DND-41 (cell line): ENCODE measurements at places on chromosomes 1 and 21.
A peak's percentile ranks its signal among the peaks of the same experiment; 100 is the strongest.

GRCh38 chr1:95084317-95085176 lies 11.8 kb upstream of the ALG14 start:
- DNase-seq: peak; percentile 37

GRCh38 chr1:118077331-118078045 lies 107.5 kb downstream of the SPAG17 start:
- no peak for DNase-seq

- no peak for DNase-seq
Observed at GRCh38 chr1:183734543-183735036, 70.3 kb upstream of the RGL1 start.

DNA sequence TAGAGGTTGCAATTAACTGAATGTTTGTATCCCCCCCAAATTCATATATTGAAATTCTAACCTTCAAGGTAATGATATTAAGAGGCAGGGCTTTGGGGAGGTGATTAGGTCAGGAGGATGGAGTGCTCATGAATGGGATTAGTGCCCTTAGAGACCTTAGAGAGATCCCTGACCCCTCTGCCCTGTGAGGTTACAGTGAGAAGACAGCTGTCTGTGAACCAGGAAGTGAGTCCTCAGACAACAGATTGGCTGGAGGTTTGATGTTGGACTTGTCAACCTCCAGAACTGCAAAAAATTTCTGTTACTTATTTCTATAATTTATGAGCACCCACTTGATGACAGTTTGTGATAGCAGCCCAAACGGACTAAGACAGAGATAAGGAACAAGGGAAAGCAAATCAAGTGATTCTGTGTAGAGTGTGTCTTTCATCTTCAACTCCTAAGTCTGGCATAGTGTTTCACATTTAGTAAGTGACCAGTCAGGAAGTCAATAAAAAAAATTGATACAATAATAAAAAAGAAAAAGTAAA lies 30.0 kb upstream of the RWDD3 start:
- no peak for DNase-seq

- DNase-seq: no peak
Observed at GRCh38 chr1:118827636-118828035, 160.5 kb downstream of the TBX15 start.

DNA sequence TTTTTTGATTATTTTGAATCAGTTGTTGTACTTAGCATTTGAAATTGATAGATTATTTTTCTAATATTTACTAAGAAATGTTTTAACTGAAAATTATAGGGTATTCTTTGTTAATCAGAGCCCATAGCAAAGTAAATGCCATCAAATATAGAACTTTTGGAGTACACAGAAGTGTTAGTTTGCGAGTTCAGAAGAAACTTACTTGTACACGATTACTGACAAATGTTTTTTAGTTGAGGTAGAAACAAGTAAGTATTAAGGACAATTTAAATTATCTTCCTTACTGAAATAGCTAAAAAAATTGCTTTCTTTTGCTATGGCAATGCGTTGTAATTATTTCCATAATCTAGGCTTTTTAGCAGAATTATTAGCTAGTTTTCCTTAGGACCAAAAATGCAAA lies 692.2 kb downstream of the USP25 start:
- DNase-seq: no peak

- DNase-seq: no peak
Observed at GRCh38 chr1:89203166-89203565, 4.4 kb upstream of the GBP4 start.

DNA sequence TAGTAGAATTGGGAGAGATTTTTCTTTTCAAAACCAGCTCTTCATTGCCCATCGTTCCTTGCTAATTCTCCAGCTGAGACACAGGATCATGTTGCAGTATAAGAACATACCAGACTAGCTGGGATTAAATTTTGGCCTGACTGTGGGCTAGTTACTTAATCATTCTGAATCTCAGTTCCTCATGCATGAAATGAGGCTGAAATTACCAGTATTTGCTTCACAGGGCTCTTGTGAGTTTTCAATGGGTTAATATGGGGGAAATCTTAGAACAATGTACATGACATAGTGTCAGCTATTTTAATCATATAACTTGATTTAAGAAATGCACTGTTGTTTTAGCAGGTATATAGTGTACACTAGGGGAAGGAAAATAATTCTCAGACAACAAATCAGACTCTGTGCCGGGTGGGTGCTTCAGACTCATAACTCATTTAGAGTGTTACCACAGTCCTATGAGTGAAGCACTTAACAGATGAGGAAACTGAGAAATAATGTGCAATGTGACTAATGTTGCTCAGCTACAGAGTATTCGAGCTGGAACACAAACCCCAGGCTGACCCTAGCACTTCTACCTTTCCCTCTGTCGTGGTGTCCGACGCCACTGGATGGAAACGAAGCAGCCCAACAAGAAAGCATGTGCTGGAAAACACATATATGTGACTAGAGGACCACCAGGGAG lies 137.6 kb upstream of the SGIP1 start:
- no peak for DNase-seq

GRCh38 chr1:8813016-8813763 lies 4.2 kb downstream of the RERE start:
- no peak for DNase-seq

- no peak for DNase-seq
Observed at GRCh38 chr1:27787895-27788294, 14.9 kb downstream of the STX12 start.

DNA sequence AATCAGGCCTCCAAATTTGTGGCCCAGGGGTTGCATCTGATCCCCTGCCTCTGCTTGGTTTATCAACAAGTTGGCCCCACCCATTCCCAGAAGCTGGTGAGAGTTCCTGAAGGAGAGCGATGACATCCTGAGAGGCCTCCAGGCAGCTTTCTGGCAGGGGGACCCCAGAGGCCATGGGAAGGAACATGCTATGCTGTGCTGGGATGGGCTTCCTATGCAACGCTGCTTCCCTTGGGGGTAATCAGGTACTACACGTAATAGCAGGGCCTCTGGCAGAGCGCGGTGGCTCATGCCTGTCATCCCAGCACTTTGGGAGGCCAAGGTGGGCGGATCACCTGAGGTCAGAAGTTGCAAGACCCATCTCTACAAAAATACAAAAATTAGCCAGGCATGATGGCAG lies 8.4 kb upstream of the MTF1 start:
- no peak for DNase-seq

DNA sequence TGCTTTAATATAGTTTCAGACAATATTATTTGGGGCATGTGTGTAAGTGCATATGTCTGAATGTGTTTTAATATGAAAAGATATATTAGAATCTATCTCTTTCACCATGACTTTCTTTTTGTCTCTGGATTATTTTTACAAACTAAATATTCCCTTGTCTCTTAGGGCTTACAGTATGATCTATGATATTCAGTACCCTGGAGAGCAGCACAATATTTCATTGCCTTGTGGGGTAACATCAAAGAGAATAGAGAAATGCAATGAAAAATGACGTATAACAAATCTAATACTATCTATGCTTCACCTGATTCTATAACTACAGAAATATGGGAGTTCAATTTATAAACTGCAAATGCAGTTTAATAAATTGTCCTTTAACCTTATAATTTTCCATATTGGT lies 2084.5 kb downstream of the MRPL39 start:
- no peak for DNase-seq

DNA sequence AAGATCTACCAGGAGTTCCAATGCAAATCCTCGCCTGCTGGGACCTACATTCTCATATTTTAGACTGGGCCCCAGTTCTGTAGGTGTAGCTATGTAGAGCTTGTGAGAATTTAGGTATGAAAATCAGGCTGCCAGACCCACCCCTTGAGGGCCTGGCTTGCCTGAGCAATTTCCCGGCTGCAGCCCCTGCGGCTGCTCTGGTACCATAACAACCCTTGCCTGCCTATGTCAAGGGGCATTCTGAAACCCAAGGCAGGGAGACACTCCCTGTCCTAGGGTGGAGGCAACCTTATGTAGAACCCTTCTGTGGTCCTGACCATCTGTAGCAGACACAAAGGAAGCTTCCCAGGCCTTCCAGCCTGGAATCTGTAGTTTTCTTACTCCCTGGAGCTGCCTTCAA lies 28.4 kb downstream of the VTCN1 start:
- no peak for DNase-seq

DNA sequence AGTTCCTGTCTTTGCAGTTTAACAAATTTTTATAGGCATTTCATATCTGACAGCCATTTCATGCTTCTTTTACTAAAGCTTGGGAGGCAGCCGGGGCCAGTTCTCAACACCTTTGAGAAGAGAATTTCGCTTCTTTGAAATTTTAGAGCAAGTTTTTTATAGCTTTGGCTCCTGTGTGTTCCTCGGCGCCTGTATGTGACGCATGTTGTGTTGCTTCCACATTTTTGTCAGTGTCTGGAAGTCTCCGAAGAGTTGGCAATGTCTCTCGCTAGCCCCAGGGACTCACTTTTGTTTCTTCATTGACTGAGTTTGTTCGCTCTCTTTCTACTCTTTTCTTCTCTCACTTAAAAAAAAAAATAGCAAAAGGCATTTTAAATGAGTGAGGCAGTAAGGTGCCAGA lies 386.9 kb upstream of the PLXNA2 start:
- DNase-seq: no peak

DNA sequence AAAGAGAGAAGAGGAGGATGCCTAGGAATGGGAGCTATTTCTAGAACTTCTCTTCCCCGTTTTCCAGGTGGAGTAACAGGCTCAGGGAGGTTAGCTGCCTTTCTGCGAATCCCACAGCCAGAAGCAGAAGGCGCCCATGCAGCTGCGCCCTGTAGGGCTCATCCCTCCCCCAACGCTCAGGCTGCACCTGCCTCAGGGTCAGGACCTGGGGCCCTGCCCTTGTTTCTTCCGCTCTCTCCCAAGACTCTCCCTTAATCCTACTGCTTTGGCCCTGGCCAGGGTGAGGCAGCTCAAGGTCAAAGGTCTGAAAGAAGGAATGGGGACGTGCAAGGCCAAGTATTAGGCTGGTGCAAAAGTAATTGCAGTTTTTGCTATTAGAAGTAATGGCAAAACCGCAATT lies 30.5 kb upstream of the PADI2 start:
- DNase-seq: no peak

- peak; percentile 59 for DNase-seq
Observed at GRCh38 chr1:10152709-10153284, 57.6 kb upstream of the KIF1B start.

DNA sequence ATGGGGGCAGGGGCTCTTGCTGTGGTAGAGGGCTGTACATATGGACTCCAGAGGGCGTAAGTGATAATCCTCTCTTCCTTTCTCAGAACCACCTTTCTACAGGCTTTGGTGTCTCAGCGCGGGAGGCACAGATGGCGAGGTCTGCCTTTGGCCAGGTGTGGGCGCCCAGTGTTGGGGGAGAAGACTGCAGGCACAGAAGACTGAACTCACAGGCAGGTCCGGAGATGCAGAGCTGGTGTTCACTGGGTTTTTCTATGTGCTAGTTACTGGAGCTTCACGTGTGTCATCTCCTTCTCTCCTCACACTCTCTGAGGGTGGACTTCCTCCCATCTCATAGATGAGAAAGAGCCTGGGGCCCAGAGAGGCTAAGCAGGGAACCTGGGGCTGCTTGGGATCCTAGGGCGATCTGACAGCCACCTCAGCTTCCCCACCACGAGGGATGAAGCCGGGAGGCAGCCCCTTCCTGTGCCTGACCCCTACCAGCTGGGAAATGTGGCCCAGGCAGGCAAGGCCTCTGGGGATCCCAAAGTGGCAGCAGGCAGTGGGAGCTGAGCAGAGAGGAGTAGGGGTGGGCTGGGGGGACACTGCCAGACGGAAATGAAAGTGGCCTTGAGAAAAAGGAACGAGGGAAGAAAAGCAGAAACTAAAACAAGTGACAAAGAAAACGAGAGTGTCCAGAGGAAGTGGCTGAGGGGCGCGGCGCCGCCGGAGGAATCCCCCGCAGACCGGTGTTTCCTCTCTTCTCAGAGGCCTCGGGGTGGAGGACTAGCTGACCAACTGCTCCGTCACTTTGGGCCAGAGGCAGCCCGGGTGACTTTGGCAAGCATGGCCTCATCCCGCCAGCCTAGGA lies 191.6 kb downstream of the HIVEP3 start:
- DNase-seq: peak; percentile 75

- peak; percentile 83 for DNase-seq
Observed at GRCh38 chr1:89489047-89489729, 35.4 kb upstream of the LRRC8B start.

- DNase-seq: no peak
Observed at GRCh38 chr1:80453775-80454174, 1347.0 kb upstream of the ADGRL2 start.

- no peak for DNase-seq
Observed at GRCh38 chr1:232669981-232670747, 40.2 kb upstream of the SIPA1L2 start.

- no peak for DNase-seq
Observed at GRCh38 chr1:235407419-235407818, 40.2 kb downstream of the TBCE start.

- peak; percentile 55 for DNase-seq
Observed at GRCh38 chr21:41764558-41765419, 2.1 kb downstream of the RIPK4 start.

- DNase-seq: no peak
Observed at GRCh38 chr1:171122299-171122698, 31.6 kb downstream of the FMO3 start.

GRCh38 chr1:109241841-109242345 lies 7.4 kb upstream of the CELSR2 start:
- DNase-seq: no peak

- DNase-seq: no peak
Observed at GRCh38 chr1:224274970-224275626, 54.9 kb downstream of the NVL start.

GRCh38 chr1:116113615-116114014 lies 2.4 kb downstream of the MAB21L3 start:
- no peak for DNase-seq

DNA sequence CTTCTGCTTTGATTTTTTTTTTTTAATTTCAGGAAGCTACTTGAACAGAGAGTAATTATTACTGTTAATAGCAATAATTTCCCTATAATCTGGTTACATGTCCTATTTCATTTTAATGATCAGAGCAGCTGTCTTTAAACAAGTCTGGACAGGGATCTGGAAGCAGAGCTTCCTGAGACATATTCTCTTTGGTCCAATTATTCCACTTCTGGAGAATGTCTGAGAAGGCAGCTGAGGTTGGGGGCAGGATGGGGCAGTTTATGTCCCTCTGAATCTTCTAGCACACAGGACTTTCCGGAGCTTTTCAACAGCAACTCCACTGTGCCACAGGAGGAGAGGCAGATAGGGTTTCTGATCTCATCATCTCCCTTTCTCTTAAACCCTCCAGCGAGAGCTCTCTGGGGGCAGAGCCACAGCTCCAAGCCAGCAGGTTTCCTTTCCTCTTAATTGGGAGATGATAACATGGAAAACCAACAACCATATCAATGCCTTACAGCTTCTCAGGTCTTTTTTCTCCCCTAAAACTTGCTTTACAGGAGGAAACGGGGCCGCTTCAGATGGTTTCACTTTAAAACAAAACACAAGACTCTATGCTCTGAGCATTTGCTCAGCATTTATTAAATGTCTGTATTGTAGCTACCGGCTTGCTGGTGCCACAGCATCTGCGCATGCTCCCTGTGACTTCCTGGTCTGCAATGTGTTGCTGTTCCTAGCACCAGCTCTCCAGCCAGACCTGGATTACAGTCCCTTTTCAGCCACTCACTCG lies 425.7 kb upstream of the USP24 start:
- no peak for DNase-seq

- no peak for DNase-seq
Observed at GRCh38 chr1:40746344-40747090, 37.1 kb upstream of the KCNQ4 start.
